ENCODE measurements at places on chromosomes 6 and 20. TPM values are rescaled to one million over a fixed set of nuclear protein-coding genes. Genes with fewer than 3 reads are reported as not detected.

Gene AIF1
- total RNA-seq, result 0.13 TPM

GRCh38 chr6:141437685-141438084, 695.0 kb upstream of the GJE1 start:
- no peak for DNase-seq

DNA sequence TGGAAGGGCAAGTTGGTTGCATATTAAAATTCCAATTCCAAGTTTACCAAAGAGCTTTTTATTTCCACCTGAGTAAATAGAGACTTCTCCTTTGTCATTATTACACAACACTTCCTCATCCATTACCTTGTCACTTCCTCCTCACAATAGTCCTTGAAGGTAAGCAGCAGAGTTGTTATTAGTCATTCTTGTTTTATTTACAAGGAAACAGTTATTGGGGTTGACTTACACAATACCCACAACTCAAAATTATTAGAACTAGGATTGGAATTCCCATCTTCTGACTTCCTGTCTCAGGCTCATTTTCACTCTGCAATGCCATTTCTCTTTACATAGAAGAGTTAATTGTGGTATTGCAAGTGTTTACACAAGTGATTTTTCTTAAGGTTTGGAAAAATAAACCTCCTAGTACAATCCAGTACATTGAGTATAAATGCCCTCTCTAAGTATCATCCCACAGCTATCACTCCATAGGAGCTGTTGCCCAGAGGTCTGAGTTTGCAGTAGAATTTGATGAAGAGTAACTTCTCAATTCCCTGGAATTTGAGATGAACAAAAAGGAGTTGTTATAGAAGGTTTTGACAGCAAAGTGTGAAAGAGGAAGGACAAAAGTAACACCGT, 28.9 kb upstream of the MTRF1L start:
- DNase-seq, result no peak

- no peak for DNase-seq
Measured at GRCh38 chr6:6840831-6841291, 252.3 kb downstream of the LY86 start.

GRCh38 chr6:45375449-45375848, 2.3 kb downstream of the SUPT3H start:
- DNase-seq, result no peak

GRCh38 chr6:87312860-87313259, 9.5 kb upstream of the SMIM8 start:
- DNase-seq, result no peak
